ENCODE measurements at places on chromosomes 4 and X. TPM values are rescaled to one million over a fixed set of nuclear protein-coding genes. Genes with fewer than 3 reads are reported as not detected.

DNA sequence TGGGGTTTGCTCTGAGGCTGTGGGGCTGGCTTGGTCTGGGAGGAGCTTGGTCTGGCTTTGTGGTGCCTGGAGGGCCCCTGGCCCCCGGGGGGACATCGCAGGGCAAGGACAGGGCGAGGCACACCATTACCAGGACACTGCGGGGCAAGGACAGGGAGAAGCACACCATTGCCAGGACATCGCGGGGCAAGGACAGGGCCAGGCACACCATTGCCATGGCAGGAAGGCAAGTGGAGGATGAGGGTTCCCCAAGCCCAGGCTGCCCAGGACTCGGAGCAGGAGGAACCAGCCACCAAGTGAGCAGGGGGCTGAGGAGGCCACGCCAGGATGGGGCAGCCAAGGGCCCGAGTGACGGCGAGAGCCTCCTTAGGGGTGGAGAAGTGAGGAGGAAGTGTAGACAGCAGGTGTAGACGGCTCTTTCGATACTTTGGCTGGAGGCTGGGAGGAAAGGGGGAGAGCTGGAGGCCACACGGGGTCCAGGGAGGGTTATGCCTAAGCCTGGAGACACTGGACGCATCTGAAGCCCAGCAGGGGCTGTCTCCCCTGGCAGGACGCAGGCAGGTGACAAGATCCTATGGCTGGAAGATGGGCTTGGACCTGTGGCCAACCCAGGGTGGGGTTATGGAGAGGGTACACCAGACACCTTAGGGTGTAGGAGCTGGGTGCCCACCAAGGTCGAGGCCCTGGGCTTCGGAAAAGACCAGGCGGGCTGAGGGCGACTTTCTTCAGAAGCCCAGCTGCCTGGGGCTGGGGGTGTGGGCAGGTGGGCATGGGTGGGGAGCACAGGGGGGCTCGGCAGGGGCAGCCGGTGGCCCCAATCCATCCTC, 7.3 kb downstream of the NKX1-1 start:
- peaks cover 47% of the 10 kb centered on the region for H3K27me3 ChIP-seq
- H3K27ac ChIP-seq, result no peak overlapping the region
- H3K4me1 ChIP-seq, result no peaks in the 10 kb centered on the region

GRCh38 chr4:16881151-16881884, 17.1 kb downstream of the LDB2 start:
- no peak overlapping the region for H3K27ac ChIP-seq
- no peaks in the 10 kb centered on the region for H3K27me3 ChIP-seq
- peaks cover 7% of the 10 kb centered on the region for H3K4me1 ChIP-seq
- no peaks in the 10 kb centered on the region for H3K36me3 ChIP-seq
- H3K4me3 ChIP-seq, result no peak overlapping the region

GRCh38 chrX:44082829-44083228, 109.6 kb upstream of the NDP start:
- H3K27me3 ChIP-seq, result no peaks in the 10 kb centered on the region
- H3K4me1 ChIP-seq, result no peaks in the 10 kb centered on the region
- DNase-seq, result no peak

- H3K36me3 ChIP-seq, result no peaks in the 10 kb centered on the region
- no peaks in the 10 kb centered on the region for H3K4me1 ChIP-seq
- no peaks in the 10 kb centered on the region for H3K27me3 ChIP-seq
- no peak overlapping the region for H3K27ac ChIP-seq
- no peak overlapping the region for H3K4me3 ChIP-seq
These were observed 19.5 kb downstream of the EFNB1 start for GRCh38 chrX:68848189-68848940.

GRCh38 chr4:27096142-27096824, 235.6 kb downstream of the STIM2 start:
- no peaks in the 10 kb centered on the region for H3K36me3 ChIP-seq
- no peaks in the 10 kb centered on the region for H3K4me1 ChIP-seq
- no peak for DNase-seq
- H3K4me3 ChIP-seq, result no peak overlapping the region
- no peak overlapping the region for H3K27ac ChIP-seq

Gene PWWP3B
- total RNA-seq, result 20.9 TPM

DNA sequence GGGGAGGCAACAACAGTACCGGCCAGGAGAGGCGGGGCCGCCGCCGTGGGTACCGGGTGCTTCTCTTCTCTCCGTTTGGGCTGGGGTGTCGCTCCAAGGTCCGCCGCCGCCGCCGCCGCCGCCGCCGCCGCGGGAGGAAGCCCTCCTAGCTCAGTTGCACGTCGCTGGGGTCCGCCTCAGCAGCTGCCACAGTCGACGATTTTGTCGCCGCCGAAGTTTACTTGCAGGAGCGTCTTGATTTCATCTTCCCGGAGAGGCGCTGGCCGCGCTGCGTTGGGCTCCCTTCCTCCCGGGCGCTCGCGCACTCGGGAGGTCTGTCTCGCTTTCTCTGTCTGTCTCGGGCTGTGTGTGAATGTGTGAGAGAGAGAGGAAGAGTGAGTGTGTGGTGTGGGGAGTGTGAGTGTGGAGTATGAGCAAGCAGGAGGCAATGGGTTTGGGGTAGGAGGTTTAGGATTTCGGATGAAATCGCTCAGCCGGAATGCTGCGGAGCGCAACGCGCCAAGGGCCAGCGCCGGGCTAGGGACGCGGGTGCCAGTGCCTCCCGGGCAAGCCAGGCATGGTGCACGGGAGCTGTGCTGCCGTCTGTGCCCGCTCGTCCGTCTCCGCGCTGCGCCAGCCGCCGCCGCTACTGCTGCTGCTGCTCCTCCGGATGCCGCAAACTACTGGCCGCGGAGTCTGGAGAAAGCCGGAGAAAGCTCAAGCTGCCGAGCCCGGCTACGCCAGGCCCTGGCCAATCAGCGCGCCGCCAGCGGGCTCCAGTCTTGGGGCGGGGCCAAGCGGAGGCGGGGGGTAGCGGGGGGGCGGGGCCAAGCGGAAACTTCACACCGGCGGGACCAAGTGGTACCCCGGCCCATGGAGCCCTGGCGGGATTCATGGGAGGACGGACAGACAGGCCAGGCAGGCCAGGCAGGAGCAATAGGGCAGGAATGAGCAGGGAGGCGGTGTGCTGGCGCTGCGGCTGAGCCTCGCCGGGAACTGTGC, at the start of gene PCDH19:
Gene PCDH19 (minus strand): TSS at position 664 of the 981 bp plus-strand sequence. CDS start 1,676 bp downstream, outside the sequence.
- peak; percentile 65 for DNase-seq
- peaks cover 6% of the 10 kb centered on the region for H3K4me1 ChIP-seq
- peak within 1 kb of the TSS; percentile 39 for H3K4me3 ChIP-seq
- H3K27ac ChIP-seq, result no peak within 1 kb of the TSS
- H3K36me3 ChIP-seq, result no peaks in the 10 kb centered on the region

Gene XAGE1A
- total RNA-seq, result not detected
